ENCODE measurements at places on chromosomes 1 and 21.

DNA sequence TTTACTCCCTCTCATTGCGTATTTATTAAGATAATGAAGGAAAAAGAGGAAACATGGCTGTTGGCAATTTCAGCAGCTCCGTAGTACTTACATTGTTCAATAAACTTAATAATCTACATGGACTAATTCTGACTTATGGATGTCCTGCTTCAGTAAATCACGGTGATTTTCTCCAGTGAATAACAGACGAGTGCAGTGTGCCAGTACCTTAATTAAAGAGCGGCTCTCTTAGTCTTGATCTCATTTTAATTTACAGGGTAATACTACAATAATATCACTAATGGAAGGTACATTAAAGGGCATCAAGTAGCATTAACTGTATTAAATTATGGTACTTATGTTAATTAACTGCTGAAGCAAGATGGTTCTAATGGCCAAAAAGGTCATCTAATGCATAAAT is 187.2 kb downstream of the NTNG1 start:
- DNase-seq: no peak

DNA sequence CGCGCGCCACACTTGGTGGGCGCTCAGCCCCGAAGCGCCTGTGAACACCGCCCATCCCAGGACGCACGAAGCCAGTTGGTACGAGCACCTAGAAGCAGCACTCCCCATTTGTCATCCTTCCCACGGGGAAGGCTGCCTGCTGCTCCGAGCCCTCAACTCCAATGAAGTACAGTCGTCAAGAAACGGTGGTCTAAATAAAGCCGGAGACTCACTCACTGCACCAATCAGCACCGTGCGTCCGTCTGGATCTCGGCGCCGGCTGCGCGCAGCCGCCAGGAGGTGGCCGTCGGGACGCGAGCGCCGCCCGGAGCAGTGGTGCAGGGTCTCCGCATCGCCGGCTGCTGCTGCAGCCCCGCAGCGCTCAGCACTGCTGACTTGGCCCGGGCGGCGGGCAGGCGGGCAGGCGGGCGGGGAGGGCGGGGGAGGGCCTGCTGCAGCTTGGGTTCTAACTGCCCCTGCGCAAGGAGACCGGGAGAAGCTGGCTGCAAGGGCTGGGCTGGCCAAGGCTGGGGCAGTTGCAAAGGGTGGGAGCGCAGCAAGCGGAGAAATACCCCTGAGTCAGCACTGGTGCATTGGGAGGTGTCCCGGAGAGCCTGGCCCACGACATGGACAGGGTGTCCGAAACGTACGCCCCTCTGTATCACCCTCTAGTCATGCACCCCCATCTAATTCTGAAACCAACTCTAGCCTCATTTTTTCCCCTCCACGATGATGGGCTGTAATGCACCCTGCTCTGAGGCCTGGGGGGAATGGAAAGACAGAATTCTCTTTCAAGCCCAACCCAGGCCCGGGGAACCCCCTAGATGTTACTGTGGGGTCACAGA is 35.8 kb upstream of the H6PD start:
- no peak for DNase-seq

DNA sequence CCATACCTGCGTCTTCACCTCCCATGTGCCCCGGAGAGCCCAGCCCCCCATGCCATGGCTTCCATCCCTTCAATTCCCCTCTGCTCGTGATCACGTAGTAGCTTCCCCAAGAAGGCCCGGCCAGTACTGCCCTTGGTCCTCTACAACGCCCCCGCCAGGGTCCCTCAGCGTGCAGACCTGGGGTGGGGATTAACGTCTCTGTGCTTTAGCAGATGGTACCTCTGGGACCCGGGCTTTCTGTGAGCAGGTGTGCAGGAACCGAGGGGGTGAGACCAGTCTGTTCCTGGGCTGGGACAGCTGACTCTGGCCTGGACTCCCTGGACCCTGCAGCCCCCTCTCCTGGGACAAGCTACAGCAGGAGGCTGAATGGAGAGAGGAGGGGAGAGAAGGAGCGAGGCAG is 1.2 kb downstream of the PLCH2 start:
- DNase-seq: no peak

DNA sequence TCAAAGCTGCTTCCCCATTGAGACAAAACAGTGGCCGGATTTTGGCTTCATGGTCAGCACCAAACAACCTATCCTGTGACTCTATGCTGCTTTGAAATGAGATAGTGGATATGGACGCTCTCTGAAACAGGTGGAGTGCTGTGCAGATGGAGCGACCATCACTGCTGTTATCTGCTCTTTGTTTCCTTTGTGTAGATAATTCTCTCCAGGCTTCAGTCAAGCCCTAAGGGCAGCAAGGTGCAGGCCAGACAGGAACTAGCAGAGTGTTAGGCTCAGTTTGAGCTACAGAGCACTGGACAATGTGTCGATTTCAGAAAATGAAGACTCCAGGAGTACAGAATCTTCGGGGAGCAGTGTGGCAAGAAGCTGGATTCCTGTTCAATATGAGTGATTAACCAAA is 4.8 kb upstream of the IRF6 start:
- no peak for DNase-seq

- DNase-seq: peak; percentile 41
These were observed at the start of gene PTPRU for GRCh38 chr1:29235955-29236711. Gene PTPRU (plus strand): TSS chr1:29236522. CDS start chr1:29236645, 123 bp downstream.

GRCh38 chr1:36076979-36077573 is 6.8 kb upstream of the TEKT2 start:
- no peak for DNase-seq

DNA sequence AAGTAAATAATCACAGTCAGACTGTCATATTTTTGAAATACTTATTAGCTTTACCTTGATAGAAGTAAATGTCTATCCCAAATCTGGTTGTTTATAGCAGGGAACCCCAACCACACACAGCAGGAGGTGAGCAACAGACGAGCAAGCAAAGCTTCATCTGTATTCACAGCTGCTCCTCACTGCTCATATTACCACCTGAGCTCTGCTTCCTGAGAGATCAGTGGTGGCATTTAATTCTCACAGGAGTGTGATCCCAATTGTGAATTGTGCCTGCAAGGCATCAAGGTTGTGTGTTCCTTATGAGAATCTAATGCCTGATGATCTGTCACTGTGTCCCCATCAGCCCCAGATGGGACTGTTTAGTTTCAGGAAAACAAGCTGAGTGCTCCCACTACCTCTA is 104.3 kb downstream of the GPATCH2 start:
- DNase-seq: no peak

DNA sequence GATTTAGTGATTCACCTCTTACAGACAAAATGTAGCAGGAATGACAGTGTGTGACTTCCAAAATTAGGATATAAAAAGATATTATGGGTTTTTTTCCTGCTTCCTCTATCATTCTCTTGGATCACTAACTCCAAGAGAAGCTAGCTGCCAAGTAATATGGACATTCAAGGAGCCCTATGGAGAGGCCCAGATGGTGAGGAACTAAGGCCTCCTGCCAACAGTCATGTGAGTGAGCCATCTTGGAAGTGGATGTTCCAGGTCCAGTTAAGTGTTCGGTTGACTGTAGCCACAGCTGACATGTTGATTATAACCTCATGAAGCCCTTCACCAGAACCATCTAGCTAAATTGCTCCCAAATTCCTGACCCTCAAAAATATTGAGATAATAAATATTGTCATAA is 38.8 kb downstream of the CD160 start:
- DNase-seq: no peak
